Epithelial cell of proximal tubule (primary cell): ENCODE measurements at places on chromosomes 12 and 14. TPM values are rescaled to one million over a fixed set of nuclear protein-coding genes. Genes with fewer than 3 reads are reported as not detected.

CLECL1 gene
- not detected in 2 replicates for total RNA-seq

KRT85 gene
- not detected in 2 replicates for total RNA-seq

MYF6 gene
- 0.14 TPM in 1 of 2 replicates, not detected in the other for total RNA-seq

SAMD15 gene
- 0.40 and 0.58 TPM in 2 replicates for total RNA-seq

TMEM233 gene
- 0.17 TPM in 1 of 2 replicates, not detected in the other for total RNA-seq

GLIPR1L2 gene
- total RNA-seq, result 0.12 and 0.14 TPM in 2 replicates

PLEK2 gene
- total RNA-seq, result 35.5 and 71.3 TPM in 2 replicates

IAPP gene
- not detected in 2 replicates for total RNA-seq

MYO1H gene
- not detected in 2 replicates for total RNA-seq

GLS2 gene
- total RNA-seq, result 0.29 and 2.9 TPM in 2 replicates

IL26 gene
- total RNA-seq, result not detected in 2 replicates

CPNE6 gene
- not detected in 2 replicates for total RNA-seq

CLEC1B gene
- total RNA-seq, result not detected in 2 replicates

LARP4 gene
- total RNA-seq, result 24.0 and 27.1 TPM in 2 replicates

SLC39A9 gene
- 40.8 and 57.5 TPM in 2 replicates for total RNA-seq

DEPDC4 gene
- 1.0 and 3.4 TPM in 2 replicates for total RNA-seq
